Activated CD4-positive, alpha-beta T cell treated with anti-CD3 and anti-CD28 coated beads, Interleukin-2, amount 10 ng/mL, durations not matched to agents 24 days and 14 days (primary cell): ENCODE measurements at places on chromosomes 4 and X. TPM values are rescaled to one million over a fixed set of nuclear protein-coding genes. Genes with fewer than 3 reads are reported as not detected.

The SPINK2 gene
- total RNA-seq = 0.37 and 0.54 TPM in 2 replicates

The MAOA gene
- total RNA-seq = 1.8 and 2.0 TPM in 2 replicates

The FTHL17 gene
- total RNA-seq = not detected in 2 replicates

The CYLC1 gene
- not detected in 2 replicates for total RNA-seq

The TMPRSS11D gene
- not detected in 2 replicates for total RNA-seq

GRCh38 chrX:152942077-152942442, 44.2 kb downstream of the ZNF185 start:
- peak overlapping the region; percentile 58 for H3K27ac ChIP-seq
- no peaks in the 10 kb centered on the region for H3K27me3 ChIP-seq
- DNase-seq = no peak
- H3K4me3 ChIP-seq = peak overlapping the region; percentile 88

DNA sequence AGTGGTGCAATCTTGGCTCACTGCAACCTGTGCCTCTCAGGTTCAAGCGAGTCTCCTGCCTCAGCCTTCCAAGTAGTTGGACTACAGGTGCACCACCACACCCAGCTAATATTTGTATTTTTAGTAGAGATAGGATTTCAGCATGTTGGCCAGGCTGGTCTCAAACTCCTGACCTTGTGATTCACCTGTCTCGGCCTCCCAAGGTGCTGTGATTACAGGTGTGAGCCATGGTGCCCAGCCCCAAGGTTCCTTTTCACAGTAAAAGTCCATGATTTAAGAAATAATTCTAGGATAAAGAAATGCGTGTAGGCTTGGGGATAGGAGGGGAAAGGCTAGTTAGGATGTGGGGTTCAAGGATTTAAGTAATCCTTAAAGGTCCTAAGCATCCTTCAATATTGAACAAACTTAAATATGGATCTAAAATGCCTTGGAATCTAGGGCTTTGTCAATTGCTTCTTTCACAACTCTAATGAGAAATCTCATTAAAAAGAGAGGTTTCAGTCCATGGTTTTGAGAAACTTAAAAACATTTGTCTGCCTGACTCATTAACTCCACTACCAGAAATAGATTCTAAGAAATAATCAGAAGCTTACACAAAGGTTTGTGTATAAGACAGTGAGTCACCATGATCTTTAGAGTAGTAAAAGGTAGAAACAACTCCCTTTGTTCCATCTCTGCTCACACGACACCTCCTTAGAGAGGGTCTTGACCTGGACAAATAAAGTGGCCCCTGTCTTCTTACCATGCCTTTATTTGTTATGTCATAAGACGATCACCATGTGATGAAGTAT, 203.2 kb downstream of the PTTG2 start:
- H3K36me3 ChIP-seq = peaks cover 5% of the 10 kb centered on the region
- peak overlapping the region; percentile 80 for H3K27ac ChIP-seq
- no peak overlapping the region for H3K4me3 ChIP-seq
- DNase-seq = no peak

GRCh38 chr4:1870328-1870577, 940 bp upstream of the NSD2 start:
- peaks cover 9% of the 10 kb centered on the region for H3K36me3 ChIP-seq
- H3K27me3 ChIP-seq = no peaks in the 10 kb centered on the region

- H3K4me1 ChIP-seq = peaks cover 24% of the 10 kb centered on the region
- H3K27ac ChIP-seq = no peak within 1 kb of the TSS
- no peaks in the 10 kb centered on the region for H3K27me3 ChIP-seq
- H3K4me3 ChIP-seq = no peak within 1 kb of the TSS
- DNase-seq = peak; percentile 65
These were observed at the start of gene GPR34 for GRCh38 chrX:41688835-41689234. Gene GPR34 (plus strand): TSS chrX:41688973. CDS start chrX:41695634, 6,661 bp downstream.

DNA sequence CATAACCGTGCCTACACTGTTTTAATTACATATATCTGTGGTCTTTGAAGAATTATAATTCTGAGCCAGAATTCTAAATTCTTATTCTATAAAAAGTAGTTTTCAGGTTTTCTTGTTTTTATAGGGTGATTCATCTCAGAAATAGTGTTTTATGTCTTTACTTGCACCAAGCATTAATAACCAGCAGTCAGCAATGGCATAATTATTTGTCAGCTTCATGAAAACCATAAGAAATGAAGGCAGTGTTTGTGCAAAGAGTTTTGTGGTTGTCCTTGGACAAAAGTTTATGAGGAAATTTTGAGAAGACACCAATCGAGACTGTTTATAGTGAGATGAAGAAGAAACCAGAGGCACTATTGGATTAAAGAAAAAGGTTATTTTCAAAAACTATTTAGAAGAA, 37.2 kb downstream of the EDNRA start:
- DNase-seq = no peak
- no peak overlapping the region for H3K27ac ChIP-seq
- H3K4me1 ChIP-seq = no peaks in the 10 kb centered on the region
- no peak overlapping the region for H3K4me3 ChIP-seq
- no peaks in the 10 kb centered on the region for H3K36me3 ChIP-seq
- H3K27me3 ChIP-seq = peaks cover 6% of the 10 kb centered on the region
